ENCODE measurements at places on chromosomes 5 and 9. TPM values are rescaled to one million over a fixed set of nuclear protein-coding genes. Genes with fewer than 3 reads are reported as not detected.

The CDH9 gene
- not detected for total RNA-seq

The HAPLN1 gene
- not detected for total RNA-seq

The PCDHGC4 gene
- not detected for total RNA-seq

The NEK6 gene
- total RNA-seq = 50.0 TPM

The TMED9 gene
- total RNA-seq = 288 TPM

The PAIP2 gene
- 120 TPM for total RNA-seq

The SUB1 gene
- total RNA-seq = 251 TPM

The N4BP3 gene
- total RNA-seq = 1.1 TPM

The OR13C3 gene
- not detected for total RNA-seq

The FEM1C gene
- 7.6 TPM for total RNA-seq

The CDH18 gene
- not detected for total RNA-seq

The ANKRD55 gene
- not detected for total RNA-seq

The PPP3R2 gene
- not detected for total RNA-seq

The TNFSF8 gene
- not detected for total RNA-seq

The PCDHB4 gene
- not detected for total RNA-seq

The CDC20B gene
- 0.08 TPM for total RNA-seq

The KIF12 gene
- 2.3 TPM for total RNA-seq

The CCDC107 gene
- 29.9 TPM for total RNA-seq

The TAS2R1 gene
- not detected for total RNA-seq

The CCL27 gene
- not detected for total RNA-seq

The TAF11L5 gene
- not detected for total RNA-seq

The MYO10 gene
- 42.1 TPM for total RNA-seq

The LTC4S gene
- total RNA-seq = 0.63 TPM

The SARDH gene
- total RNA-seq = 0.15 TPM

The IFNB1 gene
- total RNA-seq = not detected

The SEMA5A gene
- total RNA-seq = not detected

The PCDHGB2 gene
- total RNA-seq = 0.15 TPM

The KCNT1 gene
- total RNA-seq = not detected

The IL3 gene
- total RNA-seq = not detected

The KIF4B gene
- not detected for total RNA-seq

The MARCOL gene
- not detected for total RNA-seq

The FCN2 gene
- not detected for total RNA-seq

The SLC6A7 gene
- total RNA-seq = not detected

The CSF1R gene
- 0.33 TPM for total RNA-seq

The TMC1 gene
- not detected for total RNA-seq

The UBQLN1 gene
- 106 TPM for total RNA-seq

The EEIG1 gene
- 39.5 TPM for total RNA-seq

The SOHLH1 gene
- not detected for total RNA-seq

The PTGES gene
- total RNA-seq = 131 TPM

The ACOT12 gene
- not detected for total RNA-seq

The EPB41L4A gene
- 1.7 TPM for total RNA-seq

The PTGDS gene
- 0.56 TPM for total RNA-seq

The PCDHGA2 gene
- 0.78 TPM for total RNA-seq

The MSMP gene
- total RNA-seq = not detected

The ASS1 gene
- total RNA-seq = 16.8 TPM

The PCDHA7 gene
- total RNA-seq = 0.13 TPM

The SPATA31E1 gene
- total RNA-seq = not detected

The TXNDC8 gene
- not detected for total RNA-seq

The FOXD4L3 gene
- total RNA-seq = not detected

The DAB2IP gene
- 10.3 TPM for total RNA-seq

The SPATA31A3 gene
- not detected for total RNA-seq
